ENCODE measurements at places on chromosomes 3 and 15. TPM values are rescaled to one million over a fixed set of nuclear protein-coding genes. Genes with fewer than 3 reads are reported as not detected.

DNA sequence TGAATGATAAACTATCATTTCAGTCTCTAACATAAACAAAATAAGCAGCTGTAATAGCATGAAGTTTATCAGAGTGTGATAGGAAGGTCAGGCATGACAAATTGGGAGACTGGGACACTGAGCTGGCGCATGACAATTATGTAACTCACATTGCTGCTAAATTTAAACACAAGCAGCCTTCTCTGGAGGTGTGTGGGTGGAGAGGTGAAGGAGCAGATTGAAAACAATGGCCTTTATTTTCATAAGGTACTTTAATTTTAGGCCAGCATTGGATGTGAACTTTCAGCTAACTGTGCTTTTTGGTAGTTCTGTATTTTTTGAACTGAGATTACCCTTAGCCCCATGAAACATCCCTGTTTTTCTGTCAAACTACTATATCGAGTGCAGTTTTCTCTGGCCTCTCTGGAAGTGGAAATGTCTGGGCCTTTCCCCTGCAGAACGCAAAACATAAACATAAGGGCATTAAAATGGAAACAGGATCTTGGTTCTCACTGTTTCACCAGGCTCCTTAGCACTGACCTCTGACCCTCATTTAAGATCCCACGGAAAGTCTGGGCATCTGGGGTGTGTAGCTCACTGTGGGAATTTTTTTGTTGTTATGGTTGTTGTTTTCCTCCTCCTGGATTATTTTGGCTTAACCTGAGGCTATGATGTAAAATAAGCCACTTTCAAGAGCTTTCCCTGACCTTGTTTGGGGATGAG, 160.1 kb upstream of the DPH6 start:
- no peak for DNase-seq

DNA sequence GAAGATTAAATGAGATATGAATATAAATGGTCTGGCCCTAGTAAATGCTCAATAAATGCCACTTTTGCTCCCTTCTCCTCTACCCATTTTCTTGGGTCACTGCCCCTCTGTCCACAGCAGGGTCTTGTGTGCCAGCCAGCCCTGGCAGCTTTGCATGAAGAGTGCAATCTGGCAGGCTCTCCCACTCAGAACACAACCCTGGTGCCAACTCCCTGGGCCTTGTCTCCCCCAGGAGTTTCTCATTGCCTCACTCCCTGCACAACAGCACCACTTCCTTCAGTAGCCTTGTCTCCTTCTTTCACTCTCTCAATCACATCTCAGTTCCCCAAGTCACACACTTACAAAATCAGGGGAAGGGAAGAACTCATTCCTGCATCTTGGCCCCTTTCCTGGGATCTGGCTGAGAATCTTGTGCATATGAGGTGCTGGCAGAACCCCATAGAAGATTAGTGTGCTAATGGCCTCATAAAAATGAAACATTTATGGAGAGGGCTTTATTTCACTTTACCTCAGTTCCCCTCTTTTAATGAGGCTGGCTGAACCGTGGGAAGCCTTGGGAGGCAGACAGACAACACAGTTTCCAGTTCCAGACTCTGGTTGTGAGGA, 445.9 kb upstream of the PROK2 start:
- no peak for DNase-seq

UNC13C gene
- 4.1 TPM for total RNA-seq

DGKG gene
- total RNA-seq, result 16.2 TPM

DNA sequence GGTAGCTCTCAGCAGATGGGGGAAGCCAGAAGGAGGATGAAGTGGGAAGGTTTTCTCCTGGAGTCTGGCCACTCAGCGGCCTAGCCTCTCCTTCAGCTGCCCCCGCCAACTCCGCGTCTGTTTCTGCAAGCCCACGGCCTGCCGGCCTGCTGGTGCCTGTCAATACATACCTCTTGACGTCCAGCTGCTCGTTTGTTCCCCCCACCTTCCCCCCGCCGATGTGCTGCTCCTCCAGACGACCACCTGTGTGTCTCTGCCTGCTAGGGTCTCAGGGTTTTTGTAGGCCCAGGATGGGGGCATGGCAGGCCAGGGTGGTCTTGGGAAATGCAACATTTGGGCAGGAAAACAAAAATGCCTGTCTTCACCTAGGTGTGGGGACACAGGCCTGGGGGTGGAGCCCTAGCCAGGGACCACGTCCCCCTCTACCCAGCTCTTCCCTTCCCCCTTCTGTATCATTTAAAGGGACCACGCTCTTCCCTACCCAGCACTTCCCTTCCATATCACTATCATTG, 137.8 kb downstream of the ALCAM start:
- no peak for DNase-seq

DNA sequence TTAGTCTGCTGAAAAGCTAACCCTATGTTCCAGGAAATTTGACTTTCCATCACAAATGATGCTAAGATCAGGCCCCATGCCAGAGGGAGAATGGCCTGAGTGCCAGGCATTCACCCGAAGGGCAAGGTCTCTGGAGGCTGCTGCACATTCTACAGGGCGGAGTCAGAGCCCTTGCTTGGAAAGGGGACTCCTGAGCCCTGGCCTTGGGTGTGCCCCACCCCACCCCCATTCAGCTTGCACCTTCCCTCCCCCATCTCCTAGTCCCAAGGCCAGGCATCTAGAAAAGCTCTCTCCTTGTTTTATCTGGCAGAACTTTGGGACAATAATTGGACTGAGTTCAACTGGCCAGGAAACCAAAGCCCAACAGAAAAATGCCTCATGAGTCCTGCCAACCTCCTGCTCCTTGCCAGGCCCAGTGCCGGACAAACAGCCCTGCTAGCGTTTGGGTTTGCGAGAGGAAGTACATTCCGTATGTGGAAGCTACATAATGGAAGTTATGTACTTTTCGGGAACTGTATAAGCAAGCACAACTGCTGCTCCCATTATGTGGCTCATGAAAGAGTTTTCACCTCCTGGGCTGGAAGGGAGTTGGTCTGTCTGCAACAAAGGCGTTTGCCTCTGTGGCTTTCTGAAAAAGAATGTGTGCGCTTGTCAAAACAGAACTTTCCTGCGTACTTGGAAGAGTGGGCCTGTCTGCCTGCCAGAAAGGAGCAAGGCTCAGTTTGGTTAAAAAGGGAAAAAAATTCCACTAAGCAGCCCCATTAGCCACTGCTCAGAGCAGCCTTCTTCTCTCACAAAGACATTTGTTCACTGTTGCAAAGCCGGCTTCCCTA, 321.5 kb upstream of the CTNNB1 start:
- peak; percentile 75 for DNase-seq

DNA sequence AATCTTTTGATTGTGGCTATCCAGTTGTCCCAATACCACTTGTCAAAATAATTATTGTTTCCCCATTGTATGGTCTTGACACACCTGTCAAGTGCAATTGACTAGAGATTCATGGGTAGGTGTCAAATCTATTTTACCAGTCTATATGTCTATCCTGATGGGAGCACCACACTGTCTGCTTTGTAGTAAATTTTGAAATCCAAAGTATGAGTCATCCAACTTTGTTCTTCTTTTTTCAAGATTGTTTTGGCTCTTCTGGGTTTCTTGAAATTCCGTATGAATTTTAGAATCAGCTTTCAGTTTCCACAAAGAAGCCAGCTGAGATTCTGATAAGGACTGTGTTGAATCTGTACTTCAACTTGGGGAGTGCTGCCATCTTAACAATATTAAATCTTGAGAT, 71.9 kb downstream of the CSNK1G1 start:
- DNase-seq, result no peak

DNA sequence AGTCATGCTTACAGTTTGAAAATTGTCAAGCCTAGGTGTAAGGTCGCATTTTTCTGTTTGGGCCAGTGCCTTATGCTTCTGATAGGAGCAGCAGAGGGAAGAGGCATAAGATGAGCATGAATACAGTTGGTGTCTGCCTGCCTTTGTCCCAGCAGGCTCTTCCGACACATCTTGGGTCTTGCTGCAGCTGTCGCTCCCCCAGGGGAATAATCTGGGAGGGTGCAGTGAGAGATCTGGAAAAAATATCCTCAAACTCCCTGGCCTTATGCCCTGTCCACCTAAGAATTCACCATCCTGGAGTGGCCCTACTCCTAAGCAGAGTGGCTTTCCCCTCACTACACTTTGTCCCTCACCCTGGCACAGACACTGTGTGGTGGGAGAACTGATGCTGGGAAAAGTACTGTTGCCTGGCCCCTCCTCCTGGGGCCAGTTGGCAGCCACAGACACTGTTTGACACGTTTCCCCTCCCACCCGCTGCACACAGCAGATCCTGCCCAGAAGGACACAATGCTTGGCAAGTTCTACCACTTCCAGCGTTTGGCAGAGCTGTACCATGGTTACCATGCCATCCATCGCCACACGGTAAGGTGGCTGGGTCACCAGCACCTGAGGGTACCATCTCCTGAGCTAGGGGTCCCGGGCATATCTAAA, 21.1 kb upstream of the RHO start:
- no peak for DNase-seq

UCN2 gene
- total RNA-seq, result 1.5 TPM

DNA sequence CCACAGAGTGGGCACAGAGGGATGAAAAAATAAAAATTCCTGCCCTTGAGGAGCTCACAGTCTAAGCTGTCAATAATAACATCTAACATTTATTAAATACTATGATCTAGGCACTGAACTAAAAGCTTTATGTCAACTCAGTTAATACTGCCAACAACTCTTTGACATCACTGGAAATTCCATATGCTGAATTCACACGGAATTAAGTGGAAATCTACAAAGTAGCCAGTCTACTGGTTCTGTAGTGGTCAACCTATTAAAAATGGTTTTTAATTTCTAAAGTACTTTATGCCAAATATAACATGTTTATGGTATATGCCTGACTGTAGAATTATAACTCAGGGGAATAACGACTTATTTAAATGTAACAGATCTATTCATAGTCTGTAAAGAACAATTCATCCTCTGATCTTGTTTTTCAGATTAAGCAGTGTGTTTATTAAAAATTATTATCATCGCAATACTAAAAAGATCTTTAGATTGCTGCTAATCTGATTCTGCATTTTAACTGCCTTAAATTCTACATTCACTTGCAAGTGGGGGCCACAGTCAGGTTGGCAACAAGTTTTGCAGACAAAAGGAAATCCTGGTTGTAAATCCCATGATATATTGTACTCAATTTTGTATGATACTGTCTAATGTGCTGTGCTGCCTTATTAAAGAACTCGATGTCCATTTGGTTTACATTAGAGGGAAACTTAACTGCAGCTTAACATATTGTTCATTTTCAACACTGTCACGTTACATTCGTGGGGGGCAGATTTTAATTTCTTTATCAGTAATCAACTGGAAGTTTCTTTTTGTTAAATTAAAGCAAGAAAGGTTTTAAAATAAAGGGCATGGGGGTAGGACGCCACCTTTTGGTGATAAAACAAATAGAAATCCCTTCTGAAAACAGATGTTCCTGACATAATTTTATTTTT, 2.6 kb upstream of the FOXP1 start:
- no peak for DNase-seq

DNA sequence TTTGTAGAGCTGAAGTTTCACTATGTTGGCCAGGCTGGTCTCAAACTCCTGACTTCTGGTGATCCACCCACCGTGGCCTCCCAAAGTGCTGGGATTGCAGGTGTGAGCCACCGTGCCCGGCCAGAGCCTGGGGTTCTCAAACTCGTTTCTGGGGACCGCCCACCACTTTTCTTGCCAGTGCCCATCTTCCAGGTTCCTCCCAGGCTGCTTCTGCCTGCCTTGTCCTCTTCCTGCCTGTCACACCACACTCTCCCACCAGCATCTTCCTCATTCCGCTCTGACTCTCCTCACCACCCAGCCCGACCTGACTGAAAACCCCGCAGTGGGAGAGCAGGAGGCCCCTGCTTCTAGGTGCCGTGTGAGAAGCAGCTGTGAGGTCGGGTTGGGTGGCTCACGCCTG, 3.1 kb upstream of the DYNLT2B start:
- no peak for DNase-seq

SLC2A2 gene
- not detected for total RNA-seq

DNA sequence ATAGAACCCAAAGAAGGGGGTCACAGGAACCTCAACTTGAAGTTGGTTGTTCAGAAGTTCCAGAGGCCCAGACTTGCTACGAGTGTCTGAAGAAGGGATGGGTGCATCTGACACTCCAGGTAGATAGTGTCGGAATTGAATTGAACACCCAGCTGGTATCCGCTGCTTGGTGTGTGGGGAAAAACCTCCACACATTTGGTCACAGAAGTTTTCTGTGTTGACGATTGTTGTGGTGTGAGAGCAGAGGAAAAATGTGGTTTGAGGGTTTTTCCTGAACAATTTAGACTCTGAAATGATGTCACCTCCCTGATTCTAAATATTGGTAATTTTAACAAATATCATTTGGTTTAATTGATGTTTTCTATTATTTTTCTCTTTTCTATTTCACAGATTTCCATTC, 218.8 kb upstream of the CTNNB1 start:
- no peak for DNase-seq

DNA sequence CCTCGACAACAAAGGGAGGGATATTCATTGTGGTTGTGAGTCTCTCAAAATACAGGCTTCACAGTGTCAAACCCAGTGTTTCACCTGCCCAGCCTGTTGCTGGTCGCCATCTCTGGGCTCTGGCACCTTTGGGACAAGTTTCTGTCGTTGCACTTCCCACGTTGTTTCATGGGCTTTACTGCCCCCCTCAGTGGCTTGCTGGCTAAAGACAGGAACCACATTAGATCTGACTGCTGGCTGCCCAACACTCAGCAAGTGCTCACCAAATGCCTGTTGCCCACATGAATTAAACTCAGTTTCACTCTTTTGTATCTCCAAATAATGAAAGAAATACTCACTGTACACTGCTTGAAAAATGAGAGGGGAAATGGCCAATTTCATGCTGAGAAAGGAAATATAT, 27.6 kb downstream of the FOXL2 start:
- no peak for DNase-seq

DNA sequence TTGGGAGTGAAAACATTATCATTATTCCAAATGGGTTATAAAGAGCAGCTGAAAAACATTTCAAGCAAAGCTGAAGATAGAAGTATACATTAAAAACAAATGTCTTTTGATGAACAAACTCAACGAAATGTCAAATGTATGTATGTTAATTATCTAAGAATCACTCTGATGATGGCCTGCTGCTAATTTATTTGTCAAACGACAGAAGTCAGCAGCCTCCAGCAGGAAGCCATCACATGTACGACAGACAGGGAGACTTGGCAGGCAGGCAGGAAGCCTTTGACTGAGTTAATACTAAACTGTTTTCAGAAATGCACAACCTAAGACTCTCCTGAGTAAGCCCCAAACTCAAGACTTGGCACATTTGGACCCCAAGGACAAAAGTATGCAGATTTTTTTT, 491.1 kb downstream of the ZNF385D start:
- DNase-seq, result no peak

SLC22A13 gene
- total RNA-seq, result 0.68 TPM

ADAMTS17 gene
- 10.6 TPM for total RNA-seq

DNA sequence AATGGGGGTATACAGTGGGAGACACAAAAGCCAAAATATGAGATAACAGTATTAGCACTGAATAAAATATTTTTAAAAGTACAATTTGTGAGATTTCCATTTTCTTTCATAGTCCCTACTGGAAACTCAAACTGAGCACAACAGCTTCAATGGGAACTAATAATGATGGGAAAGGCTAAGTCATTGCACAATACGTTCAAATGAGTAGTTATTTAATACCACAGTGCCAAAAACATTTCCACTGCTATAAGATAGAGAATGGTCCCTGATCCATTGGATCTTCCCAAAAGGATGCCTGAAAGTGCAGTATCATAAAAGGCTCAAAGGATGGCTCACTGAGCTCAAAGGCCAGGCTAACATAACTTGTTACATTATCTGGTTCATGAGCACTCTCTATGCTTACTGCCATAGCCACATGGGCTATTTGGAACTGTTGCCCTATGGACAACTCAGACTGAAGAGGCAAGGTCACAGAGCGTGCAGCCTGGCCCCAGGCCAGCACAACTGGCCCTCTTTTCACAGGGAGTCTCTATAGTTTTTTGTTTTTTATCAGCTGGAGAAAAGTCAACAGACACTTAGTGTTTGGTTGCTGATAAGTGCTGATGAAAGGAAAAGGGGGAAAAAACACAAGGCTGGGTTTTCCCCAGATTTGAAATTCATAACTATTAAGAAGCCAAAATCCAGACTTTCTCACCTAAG, 54.1 kb upstream of the PPIB start:
- DNase-seq, result no peak
